ENCODE measurements at places on chromosomes 1 and 21.

DNA sequence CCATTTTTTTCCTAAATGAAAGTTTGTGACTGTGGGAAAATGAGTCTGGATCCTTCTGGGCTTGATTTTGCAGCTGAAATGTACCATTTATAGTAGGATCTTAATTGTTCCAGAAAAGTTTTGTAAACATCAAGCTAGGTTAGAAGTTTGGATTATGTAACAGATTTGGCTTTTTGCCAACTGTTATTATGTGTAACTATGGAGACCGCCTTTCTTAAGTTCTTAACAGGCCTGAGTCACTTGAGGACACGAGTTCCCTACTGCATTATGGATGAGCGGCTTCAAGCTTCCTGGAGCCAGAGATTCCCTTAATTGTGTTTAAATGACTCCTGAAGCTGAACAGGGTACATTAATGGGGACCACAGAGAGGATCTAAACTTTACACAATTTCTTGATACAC lies 22.2 kb downstream of the SLC25A33 start:
- DNase-seq, result no peak

DNA sequence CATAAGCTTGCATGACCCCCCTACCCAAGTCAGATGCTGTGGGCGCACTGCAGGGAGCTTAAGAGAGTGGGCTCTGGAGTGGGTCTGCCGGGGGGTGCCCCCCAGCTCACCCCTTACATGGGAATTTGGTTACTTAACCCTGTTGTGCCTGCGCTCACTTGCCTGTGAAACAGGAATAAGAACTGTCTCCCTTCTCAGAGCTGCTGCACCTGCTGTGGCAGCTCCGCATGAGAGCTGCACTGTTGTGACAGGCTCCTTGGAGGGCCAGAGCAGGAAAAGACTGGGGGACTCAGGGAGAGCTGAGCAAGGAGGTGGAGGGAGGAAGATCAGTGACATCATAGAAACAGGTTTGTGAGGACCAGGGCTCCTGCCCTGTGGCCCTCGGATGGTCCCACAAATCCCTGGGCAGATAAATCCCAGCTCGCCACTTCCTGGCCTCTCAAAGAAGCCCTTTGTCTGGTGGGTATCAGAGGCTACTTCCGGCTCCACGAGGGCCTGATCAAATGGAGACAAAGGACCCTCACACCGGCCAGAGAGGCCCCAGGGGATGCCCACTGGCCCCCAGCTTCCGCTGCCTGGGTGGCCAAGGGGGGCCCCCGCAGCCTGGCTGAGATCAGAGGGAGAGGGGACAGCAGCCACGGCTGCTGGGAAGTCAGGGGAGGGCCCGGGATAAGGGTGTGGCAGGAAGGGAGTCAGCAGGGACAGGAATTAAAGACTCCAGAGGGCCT lies 28.9 kb upstream of the LAPTM5 start:
- no peak for DNase-seq

- DNase-seq, result no peak
Measured at GRCh38 chr1:53642215-53642555, 96.8 kb downstream of the GLIS1 start.

- no peak for DNase-seq
Measured at GRCh38 chr1:113035086-113035485, 37.9 kb upstream of the LRIG2 start.

GRCh38 chr1:172083191-172083590 lies 241.9 kb downstream of the DNM3 start:
- no peak for DNase-seq

- DNase-seq, result no peak
Measured at GRCh38 chr1:912740-913301, 10.9 kb upstream of the SAMD11 start.

GRCh38 chr1:48831120-48831978 lies 54.7 kb upstream of the BEND5 start:
- DNase-seq, result no peak

GRCh38 chr1:8323706-8324105 lies 5.8 kb downstream of the SLC45A1 start:
- DNase-seq, result no peak

- DNase-seq, result no peak
Measured at GRCh38 chr1:203479646-203480045, 4.0 kb downstream of the PRELP start.

DNA sequence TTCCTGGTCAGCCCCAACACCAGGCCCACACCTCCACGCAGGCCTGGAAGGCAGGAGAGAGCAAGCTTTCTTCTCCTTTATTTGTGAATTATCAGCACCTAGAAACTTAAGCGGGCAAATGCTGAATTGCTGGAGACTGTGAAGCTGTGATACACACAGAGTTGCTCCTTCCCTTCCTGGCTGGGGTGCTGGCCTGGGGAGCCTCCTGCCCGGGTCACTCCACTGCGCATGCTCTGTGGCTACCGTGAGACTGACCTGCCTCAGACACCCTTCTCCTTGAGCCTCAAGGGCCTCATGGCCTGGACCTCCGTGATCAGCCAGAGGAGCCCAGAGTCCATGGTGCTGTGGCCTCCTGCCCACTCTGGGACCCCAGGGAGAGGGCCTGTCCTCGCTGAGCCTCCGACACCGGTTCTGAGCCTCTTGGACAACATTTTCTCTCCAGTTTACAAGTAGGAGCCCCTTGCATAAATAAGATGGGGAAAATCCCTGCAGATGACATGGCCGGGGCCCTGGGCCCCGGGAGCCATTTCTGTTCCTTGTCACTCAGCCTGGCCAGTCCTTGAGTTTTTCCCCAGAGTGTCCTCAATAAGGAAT lies 18.0 kb downstream of the AGPAT3 start:
- no peak for DNase-seq

DNA sequence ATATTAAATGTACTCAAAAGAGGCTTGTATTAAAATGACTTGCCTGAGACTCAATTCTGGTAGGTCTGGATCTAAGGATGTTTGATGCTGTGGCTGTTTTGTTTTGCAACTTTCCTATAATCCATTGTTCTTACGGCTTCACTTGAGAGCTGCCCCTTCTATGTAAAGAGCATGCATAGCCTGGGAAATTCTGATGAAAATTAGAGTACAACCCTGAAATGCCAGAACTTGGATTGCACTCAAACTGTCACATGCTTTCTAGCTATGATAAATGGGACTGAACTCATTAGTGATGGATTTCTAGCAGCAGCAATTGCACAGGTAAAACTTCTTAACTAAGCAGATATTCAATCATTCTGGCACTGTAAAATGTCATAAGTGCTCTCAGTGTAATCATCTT lies 67.9 kb downstream of the OLFM3 start:
- no peak for DNase-seq

- DNase-seq, result no peak
Measured at GRCh38 chr21:16419188-16419921, 689.6 kb downstream of the USP25 start.

DNA sequence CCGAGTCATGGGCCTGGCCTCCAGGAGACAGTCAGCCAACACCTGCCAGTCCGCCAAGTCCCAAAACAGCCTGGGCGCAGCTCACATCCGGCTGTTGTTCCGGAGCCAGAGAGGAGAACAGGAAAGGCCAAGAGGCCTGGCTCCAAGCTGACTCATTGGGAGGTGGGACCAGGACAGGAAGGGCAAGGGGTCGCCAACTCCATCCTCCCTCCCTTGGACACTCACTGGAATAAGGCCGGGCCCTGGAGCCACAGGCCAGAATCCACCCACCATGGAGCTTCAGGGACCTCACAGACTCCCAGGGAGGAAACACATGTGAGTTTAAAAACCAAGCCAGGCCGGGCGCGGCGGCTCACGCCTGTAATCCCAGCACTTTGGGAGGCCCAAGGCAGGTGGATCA lies 25.1 kb upstream of the CLIC4 start:
- no peak for DNase-seq

- no peak for DNase-seq
Measured at GRCh38 chr1:223811634-223812101, 34.1 kb downstream of the TP53BP2 start.

- DNase-seq, result no peak
Measured at GRCh38 chr1:55288245-55288644, 73.1 kb upstream of the USP24 start.

DNA sequence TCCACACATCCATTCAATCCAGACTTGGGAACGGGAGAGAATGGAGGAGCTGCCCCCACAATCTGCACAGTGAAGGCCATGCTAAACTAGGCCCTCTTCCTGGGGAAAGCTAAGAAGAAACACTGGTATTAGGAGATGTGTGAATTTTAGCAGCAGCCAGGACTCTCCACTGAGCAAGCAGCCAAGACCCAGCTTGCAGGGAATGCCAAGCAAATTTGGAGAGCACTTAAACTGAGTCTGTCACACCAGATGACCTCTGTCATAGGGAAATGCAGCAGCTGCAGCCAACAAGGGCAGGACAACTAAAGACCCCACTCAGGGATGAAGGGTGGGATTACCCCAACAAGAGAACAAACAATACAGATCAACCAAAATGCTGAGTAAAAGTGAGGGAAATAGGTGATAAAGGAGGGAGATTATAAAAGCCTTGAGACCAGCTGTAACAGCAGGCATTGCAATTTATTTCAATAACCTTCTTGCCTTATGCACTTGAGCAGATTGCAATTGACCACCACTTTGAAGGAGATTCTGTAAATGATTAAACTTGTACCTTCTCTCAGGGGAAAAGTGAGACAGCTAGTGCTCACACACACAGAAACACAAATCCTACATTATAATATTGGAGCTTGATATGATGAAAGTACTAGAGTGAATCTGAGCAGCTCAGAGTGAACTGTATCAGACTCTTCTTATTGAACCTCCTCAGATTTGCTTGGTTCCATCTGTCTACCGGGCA lies 2.5 kb upstream of the CLCA1 start:
- DNase-seq, result no peak

DNA sequence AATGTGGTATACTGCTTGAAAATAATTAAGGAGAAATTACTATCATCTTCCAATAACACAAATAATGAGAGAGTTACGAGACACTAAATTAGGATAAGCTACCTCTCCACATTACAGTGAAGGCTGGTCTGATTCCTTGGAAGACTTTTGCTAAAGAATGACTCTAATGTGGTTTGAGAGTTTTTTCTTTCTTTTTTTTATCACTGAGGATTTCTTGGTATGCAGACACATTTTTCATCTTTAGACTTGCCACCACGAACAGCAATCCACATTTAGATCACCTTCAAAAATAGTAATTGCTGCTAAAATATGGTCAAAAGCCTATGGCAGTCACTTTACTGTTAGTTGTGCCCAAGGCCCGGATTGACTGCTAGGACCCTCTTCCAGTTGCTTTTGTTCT lies 16.6 kb upstream of the TMEM35B start:
- DNase-seq, result no peak

DNA sequence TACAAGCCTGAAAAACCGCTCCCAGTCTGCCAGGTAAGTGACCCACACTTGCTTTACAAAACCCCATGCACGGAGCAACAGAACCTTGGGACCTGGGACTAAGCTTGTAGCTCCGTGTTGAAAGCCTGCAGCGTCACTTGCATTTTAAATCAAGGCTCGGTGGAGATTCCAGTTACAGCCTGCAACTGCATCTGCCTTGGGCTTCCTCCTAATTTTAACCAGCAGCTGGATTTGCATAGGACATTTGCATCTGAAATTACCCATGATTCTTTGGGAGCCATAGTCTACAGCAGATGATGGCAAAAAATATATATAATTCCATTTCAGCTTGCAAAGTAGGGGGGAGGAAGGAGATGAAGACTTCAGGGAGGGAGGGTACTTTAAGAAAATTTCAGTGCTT lies 62.4 kb upstream of the IGSF21 start:
- no peak for DNase-seq

DNA sequence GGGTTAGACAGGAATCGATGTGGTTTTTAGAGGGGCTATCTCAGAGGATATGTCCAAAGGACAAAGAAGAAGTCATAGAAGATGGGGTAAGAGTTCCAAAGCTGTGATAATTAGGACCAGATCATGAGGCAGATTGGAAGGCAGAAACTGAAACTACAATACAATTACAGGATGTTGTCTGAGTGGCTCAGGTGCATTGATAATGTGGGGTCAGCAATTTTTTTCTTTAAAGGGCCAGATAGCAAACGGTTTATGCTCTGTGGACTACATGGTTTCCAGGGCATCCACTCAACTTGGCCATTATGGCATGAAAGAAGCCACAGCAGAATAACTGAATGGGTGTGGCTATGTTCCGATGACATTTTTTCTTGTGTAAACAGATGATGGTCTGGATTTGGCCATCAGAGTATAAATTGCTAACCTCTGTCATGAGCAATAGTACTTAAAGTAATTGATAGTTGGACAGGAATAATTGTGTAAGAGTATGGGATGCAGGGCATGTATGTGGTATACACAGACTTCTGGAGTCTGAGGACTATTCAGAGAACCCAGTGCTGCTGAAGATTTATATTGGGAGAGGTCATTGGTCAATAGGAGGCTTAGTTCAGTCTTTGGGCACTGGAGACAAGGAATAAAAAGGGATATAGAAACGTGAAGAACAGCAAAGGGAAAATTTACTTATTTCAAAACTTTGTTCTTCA lies 198.4 kb upstream of the ADGRL4 start:
- no peak for DNase-seq

DNA sequence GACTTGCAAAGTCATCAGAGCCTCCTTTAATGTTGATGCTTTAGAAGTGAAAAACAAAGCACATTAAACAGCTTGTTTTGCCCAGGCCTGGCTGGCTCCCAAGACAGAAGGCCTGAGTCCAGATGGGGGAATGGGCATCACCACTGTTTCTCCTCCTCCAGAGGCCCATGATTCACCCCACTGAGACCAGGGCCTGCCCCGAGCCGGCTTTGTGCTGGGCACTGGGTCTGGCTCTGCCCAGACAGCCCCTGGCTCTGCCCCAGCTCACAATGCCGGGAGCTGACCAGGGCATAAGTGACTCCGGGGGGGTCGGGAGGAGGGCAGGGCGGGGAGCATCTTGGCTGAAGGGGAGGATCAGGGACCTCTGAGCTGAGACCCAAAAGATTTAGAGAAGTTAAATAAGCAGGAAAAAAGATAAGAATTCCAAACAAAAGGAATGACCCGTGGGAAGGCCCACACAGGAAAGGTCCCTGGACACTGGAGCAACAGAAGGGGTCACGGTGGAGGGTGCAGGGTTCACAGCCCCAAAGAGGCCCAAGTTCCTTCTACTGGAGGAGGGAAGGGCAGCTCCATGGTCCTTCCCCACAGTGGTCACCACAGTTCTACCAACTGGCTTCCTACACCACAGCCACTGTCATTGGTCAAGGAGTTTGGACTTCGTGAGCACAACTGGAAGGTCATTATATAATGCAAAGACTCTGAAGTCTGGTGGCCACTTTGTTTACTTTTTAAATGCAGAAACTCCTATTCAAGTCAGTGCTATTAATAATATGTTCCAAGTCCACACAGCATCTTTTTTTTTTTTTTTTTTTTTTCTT lies 5.5 kb downstream of the C2CD2 start:
- no peak for DNase-seq

DNA sequence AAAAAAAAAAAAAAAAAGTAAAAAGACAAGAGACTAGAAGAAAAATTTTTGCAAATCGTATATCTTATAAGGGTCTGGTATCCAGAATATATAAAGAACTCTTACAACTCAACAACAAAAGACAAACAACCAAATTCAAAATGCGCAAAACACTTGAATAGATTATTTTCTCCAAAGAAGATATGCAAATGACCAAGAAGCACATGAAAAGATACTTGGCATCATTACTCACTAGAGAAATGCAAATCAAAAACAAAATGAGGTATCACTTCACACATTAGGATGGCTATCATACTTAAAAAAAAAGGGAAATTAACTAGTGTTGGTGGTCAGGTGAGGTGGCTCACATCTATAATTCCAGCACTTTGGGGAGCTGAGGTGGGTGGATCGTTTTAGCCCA lies 12.0 kb upstream of the SLC2A5 start:
- no peak for DNase-seq

All from stimulated activated CD4-positive, alpha-beta T cell treated with anti-CD3 and anti-CD28 coated beads, Interleukin-1b, Interleukin-23, amount 100 ng/mL, for 1 hour (primary cell).